Omental fat pad (tissue), 4 donors: ENCODE measurements at places on chromosomes 3 and 15.

DNA sequence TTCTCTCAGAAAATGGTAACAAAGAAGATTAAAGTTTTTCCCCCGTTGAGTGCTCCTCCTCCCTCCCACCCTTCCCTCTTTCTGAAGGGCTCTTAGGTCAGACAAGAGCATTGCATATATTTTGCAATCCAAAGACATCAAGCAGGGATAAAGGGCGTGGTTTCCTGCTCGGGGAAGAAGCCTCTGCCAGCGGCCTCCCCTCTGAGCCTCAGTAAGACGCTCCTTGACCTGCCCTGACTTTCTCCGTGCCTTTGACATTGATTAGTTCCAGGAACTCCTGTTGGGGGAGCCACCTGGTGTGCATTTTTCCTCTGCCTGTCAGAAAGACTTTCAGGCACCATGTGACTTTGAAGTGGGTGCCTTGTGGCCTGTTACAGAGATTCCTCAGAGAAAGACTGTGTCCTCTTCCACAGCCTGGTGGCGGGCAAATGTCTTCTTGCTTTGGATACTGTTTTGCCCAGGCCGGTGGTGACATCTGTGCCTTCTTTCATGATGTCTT is 87.2 kb upstream of the TBL1XR1 start:
- no peak for DNase-seq

- no peak for DNase-seq
Observed at GRCh38 chr3:55488398-55489055, 1.4 kb upstream of the WNT5A start.

GRCh38 chr3:8001307-8001706 is 500.3 kb upstream of the LMCD1 start:
- DNase-seq, result no peak

DNA sequence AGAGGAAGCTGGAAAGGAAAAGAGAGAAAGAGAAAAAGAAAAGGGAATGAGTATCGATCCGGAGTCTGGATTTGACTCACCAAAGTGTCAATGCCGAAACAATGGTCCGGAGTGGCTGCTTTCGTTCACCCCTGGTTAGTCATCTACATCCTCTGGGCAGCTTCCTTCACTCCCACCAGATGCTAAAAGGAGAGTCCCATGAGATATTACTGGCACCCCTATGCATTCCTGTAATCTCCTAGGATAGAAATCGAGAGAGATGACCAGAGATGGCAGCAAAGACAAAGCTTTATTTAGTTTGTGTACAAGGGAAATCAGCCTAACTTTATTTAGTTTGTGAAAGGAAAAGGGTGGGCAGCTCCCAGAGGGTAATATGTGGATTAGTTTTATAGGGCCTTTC is 622.2 kb downstream of the ZPLD1 start:
- DNase-seq, result no peak

DNA sequence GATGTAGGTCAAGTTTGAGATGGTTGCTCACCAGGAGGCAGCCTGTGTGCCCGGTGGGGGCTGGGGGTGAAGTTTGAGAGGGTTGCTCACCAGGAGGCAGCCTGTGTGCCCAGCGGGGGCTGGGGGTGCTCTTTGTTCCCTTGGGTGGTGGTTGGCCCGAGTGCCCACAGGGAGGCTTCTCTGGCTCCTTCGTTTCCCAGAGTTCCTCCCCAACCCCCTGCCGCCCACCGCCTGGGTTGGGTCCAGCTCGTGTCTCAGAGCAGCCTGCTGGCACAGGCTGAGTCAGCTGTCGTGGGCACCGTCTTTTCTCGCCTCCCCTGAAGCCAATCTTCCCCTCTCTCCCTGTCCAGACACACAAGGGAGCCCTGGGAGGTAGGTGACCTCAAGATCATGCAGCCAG is 3.1 kb downstream of the APBA2 start:
- DNase-seq, result no peak

- no peak for DNase-seq
Observed at GRCh38 chr15:39471785-39472574, 108.9 kb upstream of the THBS1 start.

GRCh38 chr3:44114142-44114541 is 127.5 kb upstream of the TOPAZ1 start:
- no peak for DNase-seq

GRCh38 chr3:11186771-11187191 is 32.5 kb downstream of the HRH1 start:
- no peak for DNase-seq

DNA sequence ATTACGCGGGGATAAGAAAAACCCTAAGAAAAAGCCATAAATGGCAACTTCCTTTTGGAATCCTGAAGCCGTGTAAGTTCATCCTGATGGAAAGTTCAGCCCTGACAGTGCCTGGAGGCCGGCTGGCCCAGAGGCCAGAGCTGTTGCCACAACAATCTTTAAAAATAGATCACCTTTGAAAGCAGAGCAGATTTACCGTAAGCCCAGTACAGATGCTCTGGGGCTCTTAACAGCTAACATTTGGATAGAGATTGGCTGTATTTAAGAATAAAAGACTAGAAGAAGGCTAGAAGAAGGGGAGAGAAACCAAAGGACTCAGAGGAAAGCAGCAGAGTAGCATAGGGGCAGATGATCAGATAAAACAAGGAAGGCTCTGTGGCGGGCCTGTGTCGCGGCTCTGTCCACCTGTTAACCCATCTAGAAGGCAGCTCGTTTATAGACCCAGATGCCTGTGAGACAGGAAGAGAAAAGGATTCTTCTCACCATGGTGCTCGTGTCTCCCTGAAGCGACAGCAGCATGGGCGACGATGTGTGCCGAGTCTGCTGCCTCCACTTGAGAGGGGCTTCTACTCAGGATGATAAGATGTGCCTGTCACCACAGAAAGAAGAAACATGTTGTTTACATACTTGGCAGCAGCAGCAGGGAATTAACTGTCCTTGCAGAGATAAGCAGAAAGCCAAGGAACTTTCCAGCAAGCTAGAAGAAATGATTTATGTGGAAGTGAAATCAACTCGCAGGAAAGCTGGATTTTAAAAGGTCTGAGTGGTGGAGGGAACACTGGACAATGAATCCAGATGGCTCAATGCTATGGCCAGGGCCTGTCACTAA is 69.9 kb downstream of the SYNM start:
- DNase-seq, result no peak

GRCh38 chr3:135803028-135803692 is 162.4 kb upstream of the PPP2R3A start:
- no peak for DNase-seq

DNA sequence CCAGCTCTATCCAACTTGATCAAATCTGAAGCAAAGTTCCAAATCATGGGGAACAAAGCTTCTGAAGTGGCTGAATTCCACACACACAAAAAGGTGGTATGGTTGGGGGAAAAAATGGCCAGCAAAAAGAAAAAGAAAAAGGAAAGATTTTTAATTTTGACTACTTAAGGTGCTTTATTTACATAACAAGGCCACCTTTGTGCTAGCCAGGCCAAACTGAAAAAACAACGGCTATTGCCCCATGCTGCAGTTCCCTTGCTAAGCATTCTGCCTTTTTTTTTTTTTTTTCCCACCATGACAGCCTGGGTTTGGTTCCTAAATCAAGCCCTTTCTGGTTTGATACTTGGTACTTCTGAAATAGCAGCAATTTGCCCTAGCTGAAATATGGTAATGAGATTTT is 66.5 kb upstream of the DAZL start:
- DNase-seq, result no peak

DNA sequence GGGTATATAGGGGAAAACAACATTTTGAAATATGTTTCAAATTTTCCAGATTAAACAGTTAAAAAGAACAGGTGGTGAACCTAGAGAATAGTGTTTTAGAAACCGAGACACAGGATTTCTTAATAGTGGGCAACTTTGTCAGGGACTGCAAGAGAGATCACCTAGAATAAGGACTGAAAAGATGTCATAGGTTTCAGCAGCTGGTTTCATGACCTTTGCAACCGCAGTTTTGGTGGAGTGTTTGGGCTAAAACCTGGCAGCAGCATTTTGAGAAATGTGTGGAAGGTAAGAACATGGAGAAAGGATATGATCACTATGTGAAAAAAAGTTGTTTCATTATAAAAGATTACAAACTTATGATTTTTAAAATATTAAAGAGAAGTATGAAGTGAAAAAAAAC is 34.9 kb downstream of the PRKCI start:
- no peak for DNase-seq

DNA sequence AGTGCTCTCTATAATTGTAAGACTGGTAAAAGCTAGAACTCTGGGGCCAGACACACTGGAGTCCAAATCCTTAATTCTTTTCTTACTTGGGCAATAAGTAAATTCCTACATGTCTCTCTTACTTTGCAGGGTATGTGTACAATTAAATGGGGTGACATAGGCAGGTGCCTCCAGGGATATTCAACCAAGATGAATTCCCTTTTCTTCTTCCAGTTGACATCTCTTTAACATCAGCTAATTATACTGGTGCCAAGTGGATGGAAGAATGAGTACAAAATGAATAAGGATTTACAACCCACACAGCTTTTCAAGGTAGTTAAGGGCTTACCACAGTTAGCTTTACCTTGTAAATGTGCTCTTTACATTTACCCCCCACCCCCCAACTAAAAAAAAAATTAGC is 295.5 kb upstream of the GADL1 start:
- DNase-seq, result no peak

- no peak for DNase-seq
Observed at GRCh38 chr3:11680509-11680908, 36.8 kb upstream of the VGLL4 start.

DNA sequence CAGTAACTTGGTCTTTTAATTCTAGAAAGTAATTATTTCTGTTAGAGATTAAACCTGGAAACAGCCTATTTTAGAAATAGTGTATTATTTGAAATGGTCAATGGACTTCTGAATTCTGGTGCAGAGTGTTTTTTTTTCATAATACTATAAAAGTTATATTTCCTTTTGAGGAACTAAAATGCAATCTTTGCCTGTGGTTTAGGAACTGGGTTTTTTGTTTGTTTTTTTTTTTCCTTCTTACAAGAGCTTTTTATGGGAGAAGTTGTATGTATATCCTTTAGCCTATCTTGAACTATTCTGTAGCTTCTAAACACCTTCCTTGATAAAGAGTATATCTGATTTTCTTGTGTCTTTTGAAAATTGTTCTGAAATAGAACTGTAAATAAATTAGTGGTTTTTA is 88.3 kb downstream of the ARIH1 start:
- DNase-seq, result no peak

DNA sequence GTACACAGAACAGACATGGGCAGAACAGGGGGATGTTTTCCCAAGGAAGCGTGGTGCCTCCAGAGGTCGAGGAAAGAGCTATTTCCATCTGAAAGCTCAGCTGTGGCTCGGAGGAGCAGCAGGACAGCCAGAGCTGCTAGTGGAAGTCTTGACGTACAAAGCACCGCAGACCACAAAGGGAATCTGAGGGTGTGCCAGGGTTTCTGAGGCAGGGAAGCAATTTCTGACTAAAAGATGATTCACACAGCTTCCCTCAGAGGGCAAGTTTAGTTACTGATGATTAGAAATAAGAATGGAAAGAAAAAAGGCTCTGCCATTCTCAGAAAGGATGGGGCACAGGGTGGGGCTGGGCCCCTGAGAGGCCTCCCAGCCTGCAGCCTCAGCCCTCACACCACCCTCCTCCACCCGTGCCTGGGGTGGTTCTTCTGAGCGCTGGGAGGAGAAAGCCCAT is 45.8 kb upstream of the SEC13 start:
- no peak for DNase-seq

DNA sequence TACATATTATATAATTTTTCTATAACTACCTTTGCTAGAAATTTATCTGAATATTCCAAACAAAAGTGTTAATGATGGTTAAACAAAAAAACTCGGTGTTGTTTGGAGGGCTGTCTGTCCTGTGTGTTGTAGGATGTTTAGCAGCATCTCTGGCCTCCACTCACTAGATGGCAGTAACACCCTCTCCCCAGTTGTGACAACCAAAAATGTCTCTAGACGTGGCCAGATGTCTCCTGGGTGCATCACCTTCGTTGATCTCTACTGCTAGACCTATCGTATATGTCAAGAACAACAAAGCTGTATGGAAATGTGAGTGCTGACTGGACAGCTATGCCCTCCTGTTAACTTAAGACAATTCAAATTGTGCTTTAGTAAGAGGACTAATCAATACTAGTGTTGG is 14.1 kb downstream of the ANKRD34C start:
- DNase-seq, result no peak

DNA sequence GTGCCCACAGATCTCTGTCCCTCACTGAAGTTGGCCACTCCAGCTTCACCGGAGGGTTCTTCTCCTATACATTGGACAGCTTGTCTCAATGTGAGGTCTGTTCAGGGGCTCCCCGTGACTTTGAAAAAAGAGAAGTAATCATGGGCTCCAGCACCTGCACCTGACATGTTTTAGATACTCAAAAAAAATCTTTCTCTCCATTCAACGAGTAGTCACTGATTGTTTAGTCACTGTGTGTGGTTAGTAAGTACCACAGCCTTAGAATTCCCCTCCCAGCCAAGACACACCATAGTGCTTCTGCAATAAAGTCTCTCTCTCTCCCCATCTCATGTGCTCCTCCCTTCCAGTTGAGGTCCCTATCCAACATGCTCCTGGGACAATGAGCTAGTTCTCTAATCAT is 18.6 kb downstream of the CCR9 start:
- DNase-seq, result no peak

GRCh38 chr3:32309654-32310242 is 71.3 kb downstream of the CMTM8 start:
- no peak for DNase-seq

DNA sequence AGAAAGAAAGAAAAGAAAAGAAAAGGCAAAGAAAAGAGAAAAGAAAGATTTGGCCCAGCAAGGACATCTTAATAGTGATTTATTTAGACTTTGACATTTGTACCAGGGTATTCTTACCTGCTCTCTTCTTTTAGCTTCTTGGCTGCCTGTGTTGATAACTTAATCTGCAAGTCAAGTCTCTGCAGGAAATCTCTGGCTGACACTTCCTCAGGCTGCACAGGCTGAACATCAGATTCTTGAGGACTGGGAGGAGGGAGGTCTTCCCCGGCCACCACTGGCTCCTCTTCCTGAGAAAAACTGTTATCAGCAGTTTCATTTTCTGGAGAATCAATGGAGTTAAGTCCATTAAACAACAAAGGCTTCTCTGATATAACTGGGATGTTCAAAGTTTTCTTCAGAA is 12.8 kb downstream of the LYSMD2 start:
- DNase-seq, result no peak

DNA sequence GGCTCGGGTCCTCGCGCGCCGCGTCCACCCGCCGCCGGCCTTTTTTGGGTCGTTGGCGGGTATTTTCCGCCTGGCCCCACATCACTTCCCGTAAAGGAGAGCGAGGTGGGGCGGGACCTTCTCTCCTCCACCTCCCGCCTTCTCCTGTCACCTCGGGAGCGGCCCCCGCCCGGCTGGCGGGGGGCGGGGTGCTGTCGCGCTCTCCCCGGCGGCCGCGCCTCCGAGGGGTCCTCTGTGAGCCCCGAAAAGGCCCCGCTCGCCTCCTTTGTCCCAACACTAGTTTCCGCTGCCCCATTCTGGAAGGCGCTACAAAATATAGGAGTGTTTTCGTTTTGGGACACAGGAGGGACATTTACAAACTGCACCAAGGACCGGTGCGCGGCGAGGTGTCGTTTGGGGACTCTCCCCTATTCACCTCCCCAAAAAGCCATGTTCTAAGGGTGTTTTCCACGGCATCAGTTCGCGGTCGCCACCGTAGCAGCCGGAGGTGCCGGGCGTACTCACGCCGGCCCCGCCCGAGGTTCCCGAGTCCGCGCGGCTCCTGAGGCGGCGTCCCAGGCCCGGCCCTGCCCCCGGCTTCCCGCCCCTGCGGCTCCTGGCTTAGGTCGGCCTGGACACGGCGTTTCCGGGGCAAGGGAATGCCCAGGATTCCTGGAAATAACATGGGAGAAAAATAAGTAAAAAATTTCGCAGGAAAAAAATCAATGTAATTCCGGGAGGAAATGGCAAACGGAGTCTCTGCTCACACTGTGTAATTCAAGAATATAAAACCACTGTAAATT is at the start of gene RAB27A:
RAB27A (minus strand) TSS at position 68 of the 782 bp plus-strand sequence. CDS start 54,879 bp downstream, outside the sequence.
- peak; percentile 46 for DNase-seq

- DNase-seq, result no peak
Observed at GRCh38 chr3:155076888-155077287, 3.2 kb upstream of the MME start.
